Stimulated activated CD4-positive, alpha-beta T cell treated with anti-CD3 and anti-CD28 coated beads, TNF-alpha, amount 100 ng/mL, for 1 hour (primary cell): ENCODE measurements at places on chromosomes 12 and 14.

DNA sequence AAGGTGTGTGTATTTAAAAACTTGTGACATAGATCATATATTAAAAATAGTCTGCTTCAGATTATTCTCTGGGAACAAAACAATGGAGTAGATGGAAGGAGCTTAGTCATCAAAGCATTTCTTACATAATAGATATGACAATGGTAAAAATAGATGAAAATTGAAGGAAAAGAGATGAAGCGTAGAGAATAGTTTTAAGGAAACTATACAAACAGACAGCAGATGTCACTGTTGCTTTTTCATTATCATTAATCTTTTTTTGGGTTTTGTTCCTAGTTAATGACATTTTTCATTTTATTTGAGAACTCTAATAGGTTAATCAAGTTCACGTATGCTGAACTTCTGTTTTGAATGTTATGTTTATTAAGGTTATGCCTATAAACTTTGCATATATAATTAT lies 149.2 kb upstream of the FBXO33 start:
- no peak for DNase-seq

GRCh38 chr12:116060764-116061163 lies 216.7 kb downstream of the MED13L start:
- no peak for DNase-seq

DNA sequence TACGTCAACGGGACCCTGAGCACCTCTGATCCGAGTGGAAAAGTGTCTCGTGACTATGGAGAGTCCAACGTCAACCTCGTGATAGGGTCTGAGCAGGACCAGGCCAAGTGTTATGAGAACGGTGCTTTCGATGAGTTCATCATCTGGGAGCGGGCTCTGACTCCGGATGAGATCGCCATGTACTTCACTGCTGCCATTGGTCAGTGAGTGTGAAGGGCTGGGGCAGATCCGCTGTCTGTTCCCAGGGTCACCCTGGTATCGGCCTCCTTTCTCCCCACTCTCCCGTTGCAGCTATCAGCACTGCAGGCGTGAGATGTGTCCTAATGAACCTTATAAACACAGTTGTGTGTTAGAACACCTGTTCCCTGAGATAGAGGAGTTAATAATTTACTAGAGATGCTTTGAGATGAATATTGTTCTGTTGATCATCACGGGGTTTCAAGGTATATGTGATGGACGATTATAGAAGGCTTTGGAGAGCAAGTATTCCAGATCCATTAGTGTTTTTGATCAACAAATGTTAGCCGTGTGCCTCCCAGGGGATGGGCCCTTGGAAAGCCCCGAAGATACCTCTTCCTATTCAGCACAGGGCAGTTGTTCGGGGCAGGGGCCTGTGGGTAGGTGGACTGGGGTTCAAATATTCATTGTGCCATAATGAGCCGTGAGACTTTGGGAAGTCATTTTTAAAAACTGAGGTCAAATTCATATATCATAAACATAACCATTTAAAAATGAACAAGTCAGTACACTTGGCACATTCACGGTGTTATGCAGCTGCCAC lies 33.6 kb downstream of the ADGRD1 start:
- no peak for DNase-seq

GRCh38 chr14:78164226-78164853 lies 5.8 kb upstream of the NRXN3 start:
- no peak for DNase-seq

DNA sequence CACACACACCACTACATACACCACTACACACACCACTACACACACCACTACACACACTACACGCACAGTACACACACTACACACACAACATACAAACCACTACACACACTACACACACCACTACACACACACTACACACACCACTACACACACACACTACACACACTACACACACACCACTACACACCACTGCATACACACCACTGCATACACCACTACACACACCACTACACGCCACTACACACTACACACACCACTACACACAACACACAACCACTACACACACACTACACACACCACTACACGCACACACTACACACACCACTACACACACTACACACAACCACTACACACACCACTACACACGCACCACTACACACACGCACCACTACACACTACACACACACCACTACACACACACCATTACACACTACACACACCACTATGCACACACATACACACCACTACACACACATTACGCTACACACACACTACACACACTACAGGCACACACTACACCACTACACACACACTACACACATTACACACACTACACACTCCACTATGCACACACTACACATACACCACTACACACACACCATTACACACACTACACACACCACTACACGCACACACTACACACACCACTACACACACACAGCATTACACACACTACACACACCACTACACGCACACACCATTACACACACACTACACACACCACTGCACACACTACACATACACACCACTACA lies 12.5 kb downstream of the NOC4L start:
- no peak for DNase-seq

- DNase-seq: no peak
Measured at GRCh38 chr12:42270596-42270995, 32.5 kb upstream of the YAF2 start.

GRCh38 chr12:130977743-130978095 lies 24.0 kb downstream of the ADGRD1 start:
- no peak for DNase-seq

GRCh38 chr12:104682790-104683279 lies 226.1 kb downstream of the CHST11 start:
- peak; percentile 34 for DNase-seq

DNA sequence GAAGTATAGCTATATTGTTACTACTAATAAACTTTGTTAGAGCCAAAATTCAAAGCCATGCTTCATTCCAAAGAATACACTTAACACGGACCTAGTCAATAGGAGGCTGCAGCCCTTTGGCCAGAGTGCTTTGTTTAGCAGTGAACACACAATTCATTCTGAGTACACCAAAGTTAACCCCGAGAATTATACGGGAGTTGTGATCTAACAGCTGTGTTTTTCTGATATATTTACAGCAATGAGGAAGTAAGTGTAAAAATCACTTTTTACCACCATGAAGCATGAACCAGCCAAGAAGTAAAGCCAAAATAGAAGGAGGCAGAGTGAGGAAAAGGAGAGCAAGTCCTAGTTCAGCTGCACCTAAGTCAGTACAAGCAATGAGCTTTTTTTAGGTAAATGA lies 156.8 kb upstream of the PDE3A start:
- DNase-seq: no peak

DNA sequence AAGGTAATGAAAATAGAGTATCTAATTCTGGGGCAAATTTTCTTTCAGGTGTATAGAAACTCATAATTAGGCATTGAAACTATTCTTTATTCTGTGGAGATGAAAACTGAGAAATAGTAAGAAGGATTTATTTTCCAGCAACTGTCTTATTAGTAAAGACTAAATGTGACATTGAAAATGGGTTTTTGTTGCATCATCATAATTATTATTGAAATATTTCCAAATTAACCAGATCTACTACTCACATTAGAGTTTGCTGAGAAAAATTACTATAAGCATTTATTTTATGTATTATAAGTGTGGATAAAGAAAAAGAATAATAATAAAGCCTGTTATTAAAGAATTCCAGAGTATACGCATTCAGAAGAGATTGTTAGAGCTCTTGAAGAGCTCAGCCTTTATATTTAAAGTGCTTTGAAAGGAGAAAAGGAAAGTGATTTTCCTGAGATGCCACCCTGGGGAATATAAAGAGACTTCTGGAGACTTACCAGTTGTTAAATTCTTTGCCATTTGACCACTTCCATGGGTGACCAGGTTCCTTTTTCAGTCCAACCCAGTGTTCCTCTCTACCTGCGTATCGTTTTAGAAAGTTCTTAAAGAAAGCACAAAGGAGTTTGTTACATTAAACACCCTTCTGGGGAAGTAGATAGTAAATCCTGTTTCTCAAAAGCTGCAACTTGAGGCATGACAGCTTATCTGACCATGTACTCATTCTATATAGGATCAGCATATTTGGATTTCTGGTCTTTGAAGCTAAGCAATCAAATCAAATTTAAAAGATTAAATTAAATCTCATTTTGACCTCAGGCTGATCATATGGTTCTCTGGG lies 6.4 kb downstream of the CD69 start:
- no peak for DNase-seq

DNA sequence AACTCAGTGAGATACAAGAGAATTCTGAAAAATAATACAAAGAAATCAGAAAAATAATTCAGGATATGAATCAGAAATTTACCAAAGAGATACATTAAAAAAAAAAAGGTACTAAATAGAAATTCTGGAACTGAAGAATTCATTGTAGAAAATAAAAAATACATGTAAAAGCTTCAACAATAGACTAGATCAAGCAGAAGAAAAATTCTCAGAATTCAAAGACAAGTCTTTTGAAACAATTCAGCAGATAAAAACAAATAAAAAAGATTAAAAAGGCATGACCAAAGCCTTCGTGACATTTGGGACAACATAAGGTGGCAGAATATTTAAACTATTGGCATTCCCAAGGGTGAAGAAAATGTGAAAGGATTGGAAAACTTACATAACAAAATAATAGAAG lies 133.1 kb upstream of the CNOT2 start:
- DNase-seq: no peak

- no peak for DNase-seq
Measured at GRCh38 chr12:11836282-11837151, 187.0 kb downstream of the ETV6 start.

DNA sequence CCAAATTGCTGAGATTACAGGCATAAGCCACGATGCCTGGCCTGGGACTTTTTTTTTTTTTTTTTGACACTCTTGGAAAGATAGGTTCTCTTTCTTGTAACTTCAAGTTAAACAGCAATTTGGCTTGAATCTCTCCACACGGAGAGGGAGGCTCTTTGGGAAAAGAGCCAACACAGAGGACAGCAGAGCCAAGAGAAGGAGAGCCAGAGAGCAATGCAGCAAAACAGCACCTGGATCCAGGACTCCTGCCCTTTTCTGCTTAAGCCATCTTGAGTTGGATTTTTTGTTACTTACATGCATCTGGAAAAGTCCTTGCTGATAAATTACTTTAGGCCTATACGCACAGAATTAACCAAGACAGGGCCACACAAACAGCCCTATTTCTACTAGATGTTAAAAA lies 176.8 kb downstream of the APAF1 start:
- no peak for DNase-seq

GRCh38 chr14:93375673-93376156 lies 28.7 kb downstream of the COX8C start:
- no peak for DNase-seq

- DNase-seq: no peak
Measured at GRCh38 chr14:81980601-81981306, 447.1 kb upstream of the SEL1L start.

DNA sequence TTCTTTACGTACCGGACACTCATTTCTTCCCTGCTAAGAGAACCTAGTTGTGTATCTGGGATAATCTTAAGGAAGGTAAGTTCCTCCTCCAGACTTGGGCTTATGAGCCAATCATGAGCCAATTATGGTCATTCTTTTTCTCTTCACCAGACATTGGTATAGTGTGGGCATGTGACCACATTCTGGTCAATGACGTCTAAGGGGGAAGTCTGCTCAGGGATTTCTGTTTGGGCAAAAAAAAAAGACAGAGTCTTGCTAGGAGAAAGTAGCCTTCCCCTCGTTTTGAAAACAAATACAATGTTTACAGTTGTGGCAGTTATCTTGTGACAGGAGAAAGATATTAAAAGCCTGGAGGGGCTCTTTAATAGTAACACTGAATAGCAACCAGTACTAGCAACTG lies 20.1 kb upstream of the PLXNC1 start:
- no peak for DNase-seq

GRCh38 chr12:11731455-11731854 lies 82.0 kb downstream of the ETV6 start:
- no peak for DNase-seq

GRCh38 chr12:33752854-33753253 lies 269.4 kb upstream of the ALG10 start:
- DNase-seq: no peak

GRCh38 chr12:123061441-123062205 lies 81.1 kb downstream of the ARL6IP4 start:
- no peak for DNase-seq

DNA sequence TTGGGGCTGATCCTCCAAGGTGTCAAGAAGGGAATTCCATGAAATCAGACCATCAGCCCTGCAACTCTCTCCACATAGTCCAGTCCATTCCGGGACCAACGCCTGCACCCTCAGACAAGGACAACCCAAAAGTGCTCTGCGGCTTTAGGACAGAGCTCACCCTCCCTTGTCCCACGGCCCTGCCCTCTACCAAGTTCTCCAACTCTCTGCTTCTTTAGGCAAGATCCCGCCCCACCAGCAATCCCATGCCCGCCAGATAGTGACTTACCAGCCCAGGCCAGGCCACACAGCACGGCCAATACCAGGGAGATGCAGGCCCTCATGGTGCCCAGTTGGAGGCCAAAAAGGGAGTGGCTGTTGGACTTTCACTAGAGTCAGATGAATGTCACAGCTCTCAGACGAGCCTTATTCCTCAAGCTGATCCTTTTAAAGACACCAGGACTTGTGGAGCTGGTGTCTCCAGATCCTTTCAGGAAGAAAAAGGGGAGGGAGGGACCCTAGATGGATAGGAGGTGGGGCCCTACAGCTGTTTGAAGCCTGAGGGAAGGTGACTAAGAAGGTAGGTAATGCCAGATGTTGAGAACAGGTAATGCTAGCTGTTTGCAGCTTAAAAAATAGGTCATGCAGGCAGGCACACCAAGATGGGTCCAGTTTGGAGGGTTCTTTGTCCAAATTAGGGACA lies at the start of gene ENDOU:
Gene ENDOU (minus strand): TSS at position 400 of the 682 bp plus-strand sequence. CDS start 77 bp downstream, at position 323.
- DNase-seq: no peak

GRCh38 chr14:39145266-39145966 lies 24.7 kb downstream of the TRAPPC6B start:
- no peak for DNase-seq

- no peak for DNase-seq
Measured at GRCh38 chr14:61632401-61632800, 62.9 kb upstream of the HIF1A start.

DNA sequence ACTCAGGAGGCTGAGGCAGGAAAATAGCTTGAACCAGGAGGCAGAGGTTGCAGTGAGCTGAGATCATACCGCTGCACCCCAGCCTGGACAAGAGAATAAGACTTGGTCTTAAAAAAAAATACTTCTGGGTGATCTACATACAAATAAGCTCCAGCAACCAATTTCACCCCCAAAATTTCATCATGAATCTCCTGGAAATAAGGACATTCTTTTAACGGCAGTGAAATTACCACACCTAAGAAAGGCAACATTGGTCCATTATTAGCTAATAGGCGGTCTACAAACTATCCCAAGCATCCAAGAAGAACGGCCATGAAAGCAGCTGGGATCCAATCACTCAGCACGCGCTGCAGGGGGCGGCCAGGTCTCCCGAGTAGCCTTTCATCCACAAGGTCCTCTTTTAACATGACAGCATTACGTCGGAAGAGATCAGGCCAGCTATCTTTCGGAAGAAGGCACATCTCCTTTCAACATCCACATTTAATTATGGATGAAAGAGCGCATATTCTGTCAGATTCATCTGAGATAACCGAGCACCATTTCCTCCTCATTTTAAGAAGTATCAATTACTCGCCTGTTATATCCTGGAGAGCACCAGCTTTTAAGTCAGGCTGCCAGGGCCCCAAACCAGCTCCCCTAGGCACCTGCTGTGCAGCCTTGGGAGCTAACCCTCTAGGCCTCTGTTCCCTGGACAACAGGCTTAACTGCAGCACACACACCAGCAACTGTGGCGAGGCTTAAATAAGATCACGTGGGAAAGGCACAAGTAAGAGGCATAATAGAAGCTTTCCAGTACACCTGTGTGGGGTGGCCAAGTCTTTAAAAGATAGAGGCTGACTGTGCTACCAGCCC lies 4.2 kb downstream of the SLC15A4 start:
- DNase-seq: no peak
